NCI-H774 (cell line): ENCODE measurements at places on chromosomes 4 and X.

GRCh38 chr4:46385946-46386345, 4.0 kb downstream of the GABRA2 start:
- no peak for DNase-seq

GRCh38 chr4:183402771-183403170, 41.7 kb upstream of the CDKN2AIP start:
- DNase-seq, result no peak

GRCh38 chr4:146564492-146564891, 42.8 kb upstream of the SLC10A7 start:
- DNase-seq, result no peak

DNA sequence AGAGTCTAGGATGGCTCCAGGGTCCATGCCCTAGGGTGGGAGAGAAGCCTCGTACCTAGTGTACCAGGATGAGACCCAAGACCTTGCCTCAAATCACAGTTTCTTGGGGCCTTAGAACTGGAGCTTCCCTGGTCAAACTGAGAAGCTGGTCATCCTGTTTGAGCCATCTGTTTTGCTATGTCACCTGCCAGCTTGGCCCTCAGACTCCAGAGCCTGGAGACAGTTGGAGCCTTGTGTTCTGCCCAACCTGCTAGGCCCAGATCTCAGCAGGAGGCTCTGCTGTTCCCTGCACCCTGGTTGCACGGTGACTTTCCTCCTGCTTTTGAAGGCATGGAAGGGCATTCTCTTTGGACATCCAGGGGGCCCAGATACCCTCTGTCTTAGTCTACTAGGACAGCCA, 206.3 kb upstream of the ATP6AP2 start:
- DNase-seq, result no peak

- DNase-seq, result no peak
These were observed 1087.4 kb upstream of the SLIT2 start for GRCh38 chr4:19164334-19164733.

DNA sequence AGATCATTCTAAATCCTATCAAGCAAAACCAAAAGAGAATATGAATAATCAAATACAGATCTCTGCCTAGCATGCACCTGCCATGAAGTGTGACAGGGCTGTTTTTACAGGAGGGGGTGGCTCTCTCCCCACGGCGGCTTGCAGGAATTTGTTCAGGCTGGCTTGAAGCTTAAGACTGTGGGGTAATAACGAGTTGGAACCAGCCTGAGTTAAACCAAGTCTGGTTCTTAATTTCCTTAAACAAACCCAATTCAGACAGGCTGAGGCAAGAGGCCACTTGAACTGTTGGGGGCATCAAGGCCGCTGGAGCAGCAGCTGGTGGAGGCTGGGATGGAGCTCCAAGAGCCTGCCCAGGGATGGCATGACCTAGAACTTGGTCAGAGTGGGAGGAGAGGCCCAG, 45.1 kb upstream of the LGI2 start:
- DNase-seq, result no peak

GRCh38 chr4:75429208-75429607, 85.0 kb downstream of the RCHY1 start:
- no peak for DNase-seq

GRCh38 chr4:57147335-57148060, 37.3 kb upstream of the IGFBP7 start:
- no peak for DNase-seq

GRCh38 chr4:82900066-82900410, 497 bp upstream of the THAP9 start:
- DNase-seq, result peak; percentile 12

DNA sequence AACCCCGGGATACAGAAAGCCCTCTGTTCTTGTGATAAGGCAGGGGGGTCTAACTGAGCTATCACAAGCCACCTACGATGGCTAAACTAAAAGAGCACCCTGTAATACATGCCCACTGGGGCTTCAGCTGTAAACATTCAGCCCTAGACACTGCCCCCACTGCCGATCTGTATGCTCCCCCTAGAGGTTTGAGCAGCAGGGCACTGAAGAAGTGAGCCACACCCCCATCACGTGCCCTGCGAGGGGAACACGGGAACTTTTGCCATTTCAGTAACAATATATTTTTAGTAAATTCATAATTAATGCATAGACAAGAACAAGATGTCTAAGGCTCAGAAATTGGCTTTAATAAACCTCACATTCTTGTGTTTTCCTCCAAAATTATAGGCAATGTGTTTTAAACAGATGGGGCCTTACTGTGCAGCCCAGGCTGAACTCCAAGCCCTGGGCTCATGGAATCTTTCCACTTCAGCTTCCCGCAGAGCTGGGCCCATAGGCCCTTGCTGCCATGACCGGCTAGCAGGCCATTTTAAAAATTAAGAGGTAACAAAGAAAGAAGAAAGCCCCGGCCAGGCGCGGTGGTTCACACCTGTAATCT, 235.3 kb upstream of the SFRP2 start:
- no peak for DNase-seq

DNA sequence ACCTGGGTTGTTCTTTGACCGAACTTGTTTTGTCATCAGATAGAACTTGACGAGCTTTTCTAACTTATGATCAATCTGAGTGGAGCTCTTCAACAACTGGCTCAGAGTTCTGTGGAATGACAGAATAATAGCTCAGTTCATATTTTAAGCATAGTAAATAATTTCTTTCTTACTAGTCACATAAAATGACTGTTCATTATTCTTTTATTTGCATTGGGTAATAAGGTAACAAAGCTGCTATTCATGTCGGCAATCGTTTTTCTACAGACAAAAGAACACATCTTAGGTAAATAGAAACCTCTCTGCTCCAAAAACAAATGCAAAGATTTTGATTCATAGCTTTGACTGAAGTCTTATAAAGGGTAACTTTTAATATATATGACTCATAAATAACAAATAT, 57.3 kb upstream of the CXCL8 start:
- peak; percentile 29 for DNase-seq

GRCh38 chr4:153499005-153499404, 32.8 kb downstream of the TMEM131L start:
- DNase-seq, result no peak

GRCh38 chr4:147980586-147980985, 248.7 kb downstream of the ARHGAP10 start:
- DNase-seq, result no peak

- DNase-seq, result no peak
These were observed 16.0 kb upstream of the LSM6 start for GRCh38 chr4:146159384-146160058.

DNA sequence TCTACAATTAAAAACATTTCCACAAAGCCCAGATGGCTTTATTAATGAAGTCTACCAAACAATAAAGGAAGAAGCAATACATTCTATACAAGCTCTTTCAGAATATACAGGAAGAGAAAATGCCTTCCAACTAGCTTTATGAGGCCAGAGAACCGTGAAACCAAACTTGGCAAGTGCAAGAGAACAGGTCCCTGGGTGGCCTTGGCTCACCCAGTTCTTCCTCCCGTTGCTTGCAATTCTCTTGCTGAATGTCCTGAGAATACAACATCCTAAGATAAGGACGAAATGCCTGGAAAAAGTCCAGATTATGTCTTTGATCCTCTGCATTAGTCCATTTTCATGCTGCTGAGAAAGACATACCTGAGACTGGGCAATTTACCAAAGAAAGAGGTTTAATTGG, 204.9 kb downstream of the MAD2L1 start:
- no peak for DNase-seq

DNA sequence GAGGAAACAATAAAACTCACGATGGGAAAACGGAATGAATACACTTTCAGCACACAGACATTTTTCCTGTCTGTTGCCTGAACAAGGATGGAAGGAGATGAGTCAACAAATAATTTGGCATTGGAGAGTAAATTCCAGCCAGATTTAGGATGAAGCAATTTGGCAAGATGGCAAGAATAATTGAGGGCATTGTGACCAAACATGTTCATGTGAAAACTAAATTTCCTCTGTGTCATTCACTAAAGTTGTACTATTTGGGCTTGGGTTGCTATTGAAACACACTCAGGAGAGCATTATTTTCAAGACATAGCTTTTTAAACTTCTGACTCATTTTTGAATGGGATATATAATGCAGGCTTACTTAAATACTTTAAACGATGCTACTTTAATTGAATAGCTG, 1614.4 kb downstream of the PCDH19 start:
- no peak for DNase-seq

DNA sequence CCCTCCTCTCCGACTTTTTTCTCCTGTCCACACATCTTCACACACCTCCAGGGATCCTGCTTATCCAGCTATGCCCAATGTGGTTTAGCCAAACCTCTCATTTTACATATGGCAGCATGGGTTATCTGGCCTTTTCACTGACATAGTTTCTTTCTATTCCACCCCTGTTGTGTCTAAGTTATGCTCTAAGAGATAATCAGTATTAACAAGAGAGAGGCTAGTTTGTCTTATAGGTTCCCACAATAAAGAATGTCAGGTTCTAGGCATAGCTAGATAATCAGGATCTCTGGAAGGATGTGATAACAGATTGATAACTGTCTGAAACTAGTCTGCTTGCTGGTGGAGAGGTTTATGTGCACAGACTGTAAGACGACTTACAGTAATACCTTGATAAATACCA, 7.7 kb upstream of the GALNT7 start:
- no peak for DNase-seq

DNA sequence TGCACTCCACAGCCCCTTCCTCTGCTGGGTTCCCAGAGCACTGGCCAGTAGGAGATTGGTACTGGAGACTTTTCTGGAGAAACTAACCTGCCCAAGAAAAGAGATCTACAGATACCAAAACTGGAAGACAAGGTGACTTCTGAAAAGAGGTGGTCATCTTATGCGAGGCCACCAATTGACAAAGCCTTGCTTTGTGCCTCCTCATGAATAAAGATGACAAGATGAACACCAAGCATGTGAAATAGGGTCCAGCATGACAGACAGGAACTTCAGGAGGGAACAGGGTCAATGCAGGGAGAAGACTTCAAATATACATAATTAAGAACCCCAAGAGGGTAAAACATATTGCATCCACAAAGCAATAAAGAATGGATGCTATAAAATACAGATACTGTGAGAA, 137.9 kb downstream of the APBB2 start:
- no peak for DNase-seq

DNA sequence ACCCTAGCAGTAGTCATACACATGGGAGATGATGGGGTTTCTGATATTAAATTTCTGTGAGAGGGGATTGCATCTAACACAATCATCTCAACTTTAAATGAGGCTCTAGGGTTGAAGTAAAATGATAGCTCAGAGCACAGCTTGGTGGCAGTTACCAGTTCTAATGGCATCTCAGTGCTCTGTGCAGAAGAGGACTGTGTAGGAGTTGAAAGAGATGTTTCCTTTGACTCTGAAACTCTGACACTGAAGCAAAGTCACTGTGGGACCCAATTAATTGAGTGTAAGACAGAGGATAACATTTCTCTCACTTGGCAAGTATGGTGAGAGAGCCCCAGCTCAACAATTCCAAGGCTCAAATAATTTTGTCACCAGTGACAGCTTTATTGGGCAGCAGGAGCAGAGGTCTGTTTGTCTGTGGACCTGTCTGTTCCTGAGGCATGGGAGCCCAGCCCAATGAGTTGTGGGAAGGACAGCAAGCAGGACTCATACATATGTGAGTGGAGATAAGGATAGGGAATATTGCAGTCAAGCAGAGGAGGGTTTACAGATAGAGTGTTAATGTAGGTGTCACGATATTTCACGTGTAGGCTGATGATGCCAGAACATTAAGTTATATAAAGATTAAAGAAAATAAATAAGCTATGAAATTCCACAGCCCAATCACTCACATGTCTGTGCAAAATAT, 76.7 kb upstream of the NAF1 start:
- no peak for DNase-seq

DNA sequence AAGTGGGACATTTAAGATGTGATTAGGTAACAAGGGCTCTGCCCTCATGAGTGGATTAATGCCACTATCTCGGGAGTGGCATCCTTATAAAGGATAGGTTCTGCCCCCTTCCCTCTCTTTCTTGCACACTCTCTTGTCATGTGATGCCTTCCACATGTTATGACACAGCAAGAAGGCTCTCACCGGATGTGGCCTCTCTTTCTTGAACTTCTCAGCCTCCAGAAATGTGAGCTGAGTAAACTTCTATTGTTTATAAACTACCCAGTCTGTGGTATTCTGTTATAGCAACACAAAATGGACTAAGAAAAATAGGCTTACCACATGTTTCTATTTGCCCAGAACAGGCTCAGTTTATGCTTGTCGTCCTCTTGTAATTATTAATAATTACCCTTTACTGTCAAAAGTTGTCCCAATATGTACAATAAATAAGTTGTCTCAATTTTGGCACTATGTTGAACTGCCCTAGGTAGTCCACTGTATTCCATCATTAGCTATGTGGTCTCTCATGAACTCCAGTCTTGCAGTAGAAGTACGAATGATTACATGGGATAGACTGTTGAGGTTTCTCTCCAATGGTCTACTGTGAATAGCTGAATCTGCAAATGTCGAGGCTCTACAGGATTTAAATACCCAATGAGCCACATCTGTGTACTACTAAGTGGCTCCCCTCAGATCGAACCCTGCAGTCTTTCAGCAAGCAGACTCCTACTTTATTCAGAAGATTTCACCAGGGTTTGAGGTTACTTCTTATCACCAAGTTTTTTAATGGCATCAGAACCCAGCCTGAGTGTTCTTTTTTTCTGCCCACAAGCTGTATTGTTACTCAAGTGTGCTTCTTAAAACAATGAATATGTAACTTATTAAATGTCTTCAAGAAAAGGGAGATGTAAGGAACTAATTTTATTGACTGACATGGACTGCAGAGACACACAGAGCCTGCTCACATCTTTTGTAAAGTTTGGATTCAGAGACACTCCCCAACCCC, 102.0 kb upstream of the LEF1 start:
- no peak for DNase-seq

DNA sequence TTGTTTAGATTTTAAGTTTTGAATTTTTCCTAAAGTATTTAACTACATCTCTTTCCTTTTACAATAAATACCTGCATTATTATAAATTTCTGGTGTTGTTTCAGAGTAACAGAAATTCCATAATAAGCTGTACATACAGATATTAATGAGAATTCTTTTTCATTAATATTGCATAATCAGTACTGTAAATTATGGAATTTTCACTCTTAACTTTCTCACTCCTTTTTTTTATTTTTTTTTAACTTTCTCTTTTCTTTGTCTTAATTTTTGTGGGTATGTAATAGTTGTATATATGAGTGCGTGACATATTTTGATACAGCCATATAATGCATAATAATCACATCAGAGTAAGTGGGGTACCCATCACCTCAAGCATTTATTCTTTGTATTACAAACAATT, 110.5 kb downstream of the KLHL8 start:
- no peak for DNase-seq

GRCh38 chr4:150769248-150769647, 187.3 kb downstream of the MAB21L2 start:
- DNase-seq, result no peak

- no peak for DNase-seq
These were observed 605 bp upstream of the FAT1 start for GRCh38 chr4:186724058-186724863.

DNA sequence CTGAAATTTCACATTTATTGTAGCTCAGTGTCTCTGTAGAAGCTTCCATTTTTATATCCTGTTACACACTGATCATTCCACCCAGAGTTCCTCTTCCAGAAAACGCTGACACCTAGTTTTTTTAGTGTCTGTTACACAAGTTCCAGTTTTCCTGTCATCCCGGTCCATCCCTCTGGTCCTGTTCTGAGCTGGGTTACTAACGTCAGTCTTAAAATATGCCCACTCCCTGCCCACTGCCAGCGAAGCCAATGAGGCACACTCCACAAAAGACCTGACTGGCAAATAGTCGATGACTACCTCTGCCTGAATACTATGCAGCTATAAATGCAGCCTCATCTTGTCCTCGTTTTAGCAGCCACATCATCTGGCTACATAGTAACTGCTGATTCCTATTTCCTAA, 30.9 kb upstream of the DDX3X start:
- no peak for DNase-seq
